Esophagus squamous epithelium (tissue), 5 donors: ENCODE measurements at places on chromosomes 5 and 9. TPM values are rescaled to one million over a fixed set of nuclear protein-coding genes. Genes with fewer than 3 reads are reported as not detected.

GLDC gene
- 2.1 TPM for total RNA-seq

INSL4 gene
- not detected for total RNA-seq

NRARP gene
- 22.7 TPM for total RNA-seq

PCDHGA11 gene
- 1.1 TPM for total RNA-seq

ATP6V1G1 gene
- total RNA-seq: 151 TPM

SPOCK1 gene
- total RNA-seq: 1.7 TPM

GRCh38 chr5:136799806-136800372 lies 434.5 kb upstream of the TRPC7 start:
- no peak overlapping the region for H3K27ac ChIP-seq
- no peak overlapping the region for H3K4me3 ChIP-seq
- DNase-seq: no peak
- no peaks in the 10 kb centered on the region for H3K27me3 ChIP-seq

GRCh38 chr9:114690308-114690707 lies 8.3 kb upstream of the TEX48 start:
- no peak for DNase-seq
- H3K4me1 ChIP-seq: no peaks in the 10 kb centered on the region
- no peaks in the 10 kb centered on the region for H3K36me3 ChIP-seq
- no peak overlapping the region for H3K4me3 ChIP-seq

- DNase-seq: no peak
- H3K27ac ChIP-seq: no peak overlapping the region
- H3K4me1 ChIP-seq: no peaks in the 10 kb centered on the region
- peaks cover 28% of the 10 kb centered on the region for H3K36me3 ChIP-seq
These were observed 14.3 kb downstream of the GEMIN5 start for GRCh38 chr5:154923441-154924430.

DNA sequence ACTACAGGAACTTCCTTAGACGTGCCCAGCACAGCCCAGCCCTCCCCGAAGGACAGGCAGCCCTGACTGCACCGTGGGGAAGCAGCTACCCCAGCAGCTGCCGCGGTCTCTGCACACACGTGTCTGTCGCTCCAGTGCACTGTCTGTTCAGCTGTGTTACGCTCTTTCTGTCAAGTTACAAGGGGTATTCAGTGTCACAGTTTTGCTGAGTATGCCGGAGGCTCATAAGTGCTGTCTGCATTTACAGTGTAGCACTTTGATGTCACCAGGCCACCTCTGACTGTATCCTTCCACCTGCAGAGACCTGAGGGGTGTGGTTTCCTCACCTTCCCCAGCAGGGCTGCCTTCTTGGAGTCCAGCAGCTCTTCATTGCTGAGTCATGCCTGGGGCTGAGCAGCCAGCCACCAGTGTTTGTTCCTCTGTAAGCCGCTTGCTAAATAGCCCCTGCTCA lies 126.8 kb downstream of the EHMT1 start:
- no peak overlapping the region for H3K27ac ChIP-seq
- no peaks in the 10 kb centered on the region for H3K4me1 ChIP-seq
- H3K4me3 ChIP-seq: no peak overlapping the region
- peaks cover 6% of the 10 kb centered on the region for H3K36me3 ChIP-seq
- H3K27me3 ChIP-seq: no peaks in the 10 kb centered on the region

- no peak overlapping the region for H3K27ac ChIP-seq
- no peak overlapping the region for H3K4me3 ChIP-seq
- H3K36me3 ChIP-seq: no peaks in the 10 kb centered on the region
- DNase-seq: no peak
- H3K4me1 ChIP-seq: peaks cover 28% of the 10 kb centered on the region
- H3K27me3 ChIP-seq: no peaks in the 10 kb centered on the region
These were observed 114.2 kb downstream of the GAPVD1 start for GRCh38 chr9:125375820-125376219.

DNA sequence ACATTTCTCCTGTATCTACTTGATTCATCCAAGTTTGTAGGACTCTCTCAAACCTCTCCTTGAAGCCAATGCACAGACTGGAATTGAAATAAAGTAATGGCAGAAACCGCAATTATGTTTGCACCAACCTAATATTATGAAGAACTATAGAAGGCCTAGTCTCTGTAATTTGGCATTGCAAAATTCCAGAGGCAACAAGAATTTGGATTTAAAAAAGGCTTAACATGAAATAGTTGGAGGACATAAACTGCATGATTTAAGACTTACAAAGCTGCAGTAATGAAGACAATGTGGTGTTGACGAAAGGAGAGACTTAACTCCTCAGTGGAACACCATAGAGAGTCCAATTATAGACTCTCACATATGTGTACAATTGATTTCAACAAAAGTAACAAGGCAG lies 117.8 kb upstream of the MINAR2 start:
- H3K27me3 ChIP-seq: no peaks in the 10 kb centered on the region
- DNase-seq: no peak
- no peak overlapping the region for H3K4me3 ChIP-seq

- DNase-seq: no peak
- H3K27me3 ChIP-seq: no peaks in the 10 kb centered on the region
- H3K4me3 ChIP-seq: no peak overlapping the region
- H3K4me1 ChIP-seq: no peaks in the 10 kb centered on the region
- H3K36me3 ChIP-seq: no peaks in the 10 kb centered on the region
- H3K27ac ChIP-seq: no peak overlapping the region
These were observed 148.4 kb downstream of the NFIB start for GRCh38 chr9:14165376-14166035.

- no peaks in the 10 kb centered on the region for H3K27me3 ChIP-seq
- no peaks in the 10 kb centered on the region for H3K36me3 ChIP-seq
- H3K4me1 ChIP-seq: no peaks in the 10 kb centered on the region
- DNase-seq: no peak
These were observed 56.2 kb upstream of the FTMT start for GRCh38 chr5:121795511-121795910.
